ENCODE measurements at places on chromosomes 16 and 17.

DNA sequence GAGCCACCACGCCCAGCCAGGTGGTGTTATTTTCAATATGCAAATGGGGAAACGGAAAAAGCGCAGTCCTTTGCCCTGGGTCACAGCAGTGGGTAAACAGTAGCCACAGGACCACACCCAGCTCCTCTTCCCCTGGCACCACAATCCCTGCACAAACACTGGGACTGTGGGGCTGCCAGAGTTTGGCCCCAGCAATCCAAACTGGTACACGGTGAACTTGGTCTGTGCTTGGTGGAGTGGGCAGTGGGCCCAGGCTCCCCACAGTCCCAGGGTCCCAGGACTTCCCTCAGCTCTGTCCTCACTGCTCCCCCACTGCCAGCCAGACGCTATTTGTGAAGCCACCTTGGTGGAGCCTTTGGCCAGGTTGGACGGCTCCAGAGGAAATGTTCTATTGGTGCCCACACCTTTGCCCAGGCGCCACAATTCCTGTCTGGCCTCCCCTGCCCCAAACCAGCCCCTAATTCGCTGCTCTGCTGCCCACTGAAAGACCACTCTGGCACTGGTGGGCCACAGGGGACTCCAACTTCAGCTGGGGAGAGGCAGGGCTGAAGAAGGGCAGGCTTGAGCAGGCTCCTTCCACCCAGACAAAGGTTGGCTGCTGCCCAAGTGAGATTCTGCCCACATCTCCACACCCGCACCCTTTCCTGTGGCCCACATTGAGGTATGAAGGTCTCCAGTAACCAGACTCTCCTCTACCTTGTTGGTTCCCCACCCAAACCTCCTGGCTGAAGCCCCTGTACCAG, 2.1 kb downstream of the CHAD start:
- no peak for DNase-seq

DNA sequence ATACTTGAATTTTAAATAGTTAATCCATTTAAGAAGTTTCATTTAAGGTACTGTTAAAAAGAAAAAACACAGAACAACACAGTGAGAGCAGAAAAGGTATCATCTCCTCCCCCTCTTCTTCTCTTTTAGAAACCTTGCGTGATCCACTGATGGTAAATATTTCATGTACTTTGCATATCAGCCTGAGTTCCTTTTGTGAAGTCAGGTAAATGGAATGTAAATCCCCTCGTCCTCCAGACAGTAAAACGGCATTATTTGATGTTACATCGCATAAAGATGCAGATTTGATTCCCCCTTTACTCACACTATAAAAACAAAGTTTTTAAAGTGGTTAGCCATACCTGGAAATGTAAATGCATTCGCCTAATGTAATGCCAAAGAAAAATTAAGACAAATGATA, 234.4 kb downstream of the WWOX start:
- DNase-seq: no peak

DNA sequence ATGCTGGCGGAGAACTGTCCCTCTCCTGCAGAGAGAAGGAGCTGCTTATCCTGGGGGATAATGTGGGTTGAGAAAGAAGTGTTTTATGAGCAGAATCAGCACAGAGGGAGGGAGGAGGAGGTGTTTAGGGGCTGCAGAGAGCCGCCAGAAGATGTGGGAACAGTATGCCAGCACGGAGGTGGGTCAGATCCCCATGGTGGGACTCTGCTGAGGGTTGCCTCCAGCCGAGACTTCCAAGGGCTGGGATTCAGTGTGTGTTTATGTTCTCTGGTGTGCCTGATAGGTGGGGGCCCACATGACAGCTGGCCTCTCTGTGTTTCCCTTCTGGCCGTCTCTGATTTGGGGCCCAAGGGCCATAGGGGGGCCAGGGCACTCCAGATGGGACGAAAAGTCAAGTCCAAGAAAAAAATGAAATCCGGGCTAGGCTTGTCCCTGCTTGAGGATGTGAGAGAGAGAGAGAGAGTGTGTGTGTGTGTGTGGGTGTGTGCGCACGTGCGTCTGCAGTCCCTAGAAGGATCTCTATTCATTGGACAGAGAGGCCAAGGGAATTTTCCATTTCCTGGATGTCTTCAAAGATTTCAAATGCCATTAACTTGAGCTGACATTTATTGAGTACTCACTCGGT, 21.6 kb downstream of the PRKCB start:
- no peak for DNase-seq

- no peak for DNase-seq
Measured at GRCh38 chr16:11800382-11800718, 3.3 kb upstream of the ZC3H7A start.

GRCh38 chr17:4073983-4074830, 68.6 kb downstream of the ZZEF1 start:
- DNase-seq: no peak

GRCh38 chr17:34565713-34566112, 13.7 kb upstream of the TMEM132E start:
- no peak for DNase-seq

Data from glomerular endothelial cell (primary cell).